Lower lobe of right lung (tissue), 2 donors: ENCODE measurements at places on chromosomes 1 and 21. TPM values are rescaled to one million over a fixed set of nuclear protein-coding genes. Genes with fewer than 3 reads are reported as not detected.
A peak's percentile ranks its signal among the peaks of the same experiment; 100 is the strongest.

FCRL5 gene
- total RNA-seq, result 1.2 TPM

RPTN gene
- not detected for total RNA-seq

GLRX2 gene
- 25.2 TPM for total RNA-seq

ACTA1 gene
- 0.32 TPM for total RNA-seq

CFAP107 gene
- total RNA-seq, result 2.9 TPM

GRCh38 chr1:31886866-31887265, 51.3 kb downstream of the PTP4A2 start:
- no peak overlapping the region for H3K27ac ChIP-seq
- no peak for DNase-seq
- H3K4me1 ChIP-seq, result peaks cover 14% of the 10 kb centered on the region
- H3K27me3 ChIP-seq, result no peaks in the 10 kb centered on the region
- no peak overlapping the region for H3K4me3 ChIP-seq
- no peaks in the 10 kb centered on the region for H3K36me3 ChIP-seq

DNA sequence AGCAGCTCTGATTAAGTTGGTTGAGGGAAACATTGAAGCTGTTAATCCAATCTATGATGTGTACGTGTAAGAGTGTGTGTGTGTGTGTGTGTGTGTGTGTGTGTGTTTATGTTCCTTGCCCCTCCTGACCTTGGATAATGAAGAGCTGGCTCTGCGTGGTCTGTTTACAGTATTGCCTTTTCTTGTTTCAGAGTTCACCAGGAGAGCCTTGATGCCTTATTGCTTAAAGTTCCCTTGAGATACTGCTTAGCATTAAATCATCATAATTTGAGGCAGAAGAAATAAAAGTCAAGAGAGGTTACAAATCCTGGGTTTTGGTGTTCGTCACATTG, 36.4 kb downstream of the CAPN8 start:
- H3K27ac ChIP-seq, result no peak overlapping the region
- H3K36me3 ChIP-seq, result no peaks in the 10 kb centered on the region
- no peaks in the 10 kb centered on the region for H3K27me3 ChIP-seq
- H3K4me1 ChIP-seq, result no peaks in the 10 kb centered on the region
- H3K4me3 ChIP-seq, result no peak overlapping the region

- DNase-seq, result peak; percentile 80
- no peak overlapping the region for H3K27ac ChIP-seq
- no peak overlapping the region for H3K4me3 ChIP-seq
- H3K27me3 ChIP-seq, result no peaks in the 10 kb centered on the region
Measured at GRCh38 chr1:160830321-160831153, 32.1 kb downstream of the CD244 start.

GRCh38 chr21:29297483-29298347, 1.0 kb upstream of the BACH1 start:
- H3K36me3 ChIP-seq, result no peaks in the 10 kb centered on the region
- no peak for DNase-seq
- peak overlapping the region; percentile 93 for H3K27ac ChIP-seq
- peaks cover 35% of the 10 kb centered on the region for H3K4me1 ChIP-seq
- H3K27me3 ChIP-seq, result no peaks in the 10 kb centered on the region

DNA sequence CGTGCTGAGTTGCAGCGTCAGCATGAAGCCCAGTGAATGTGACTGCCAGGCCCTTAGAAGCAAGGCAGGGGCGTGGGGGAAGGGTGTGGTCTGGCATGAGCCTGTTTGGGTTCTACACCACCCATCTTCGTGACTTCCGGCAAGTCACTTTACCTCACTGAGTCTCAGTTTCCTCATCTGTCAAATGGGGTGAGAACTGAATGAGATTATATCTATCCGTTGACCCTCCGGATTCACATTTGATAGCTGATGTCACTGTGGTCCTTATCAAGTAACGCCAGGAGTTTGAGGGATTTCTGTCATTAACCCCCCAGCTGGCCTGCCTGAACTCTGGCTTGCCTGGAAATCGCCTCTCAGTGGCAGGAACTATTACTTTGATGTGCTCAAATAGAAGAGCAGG, 15.6 kb downstream of the MRPL37 start:
- no peak for DNase-seq
- peaks cover 19% of the 10 kb centered on the region for H3K4me1 ChIP-seq
- no peak overlapping the region for H3K4me3 ChIP-seq

- no peaks in the 10 kb centered on the region for H3K27me3 ChIP-seq
- H3K36me3 ChIP-seq, result peaks cover 56% of the 10 kb centered on the region
- no peak overlapping the region for H3K27ac ChIP-seq
- H3K4me3 ChIP-seq, result no peak overlapping the region
Measured at GRCh38 chr1:44294588-44295007, 60.5 kb downstream of the ERI3 start.

DNA sequence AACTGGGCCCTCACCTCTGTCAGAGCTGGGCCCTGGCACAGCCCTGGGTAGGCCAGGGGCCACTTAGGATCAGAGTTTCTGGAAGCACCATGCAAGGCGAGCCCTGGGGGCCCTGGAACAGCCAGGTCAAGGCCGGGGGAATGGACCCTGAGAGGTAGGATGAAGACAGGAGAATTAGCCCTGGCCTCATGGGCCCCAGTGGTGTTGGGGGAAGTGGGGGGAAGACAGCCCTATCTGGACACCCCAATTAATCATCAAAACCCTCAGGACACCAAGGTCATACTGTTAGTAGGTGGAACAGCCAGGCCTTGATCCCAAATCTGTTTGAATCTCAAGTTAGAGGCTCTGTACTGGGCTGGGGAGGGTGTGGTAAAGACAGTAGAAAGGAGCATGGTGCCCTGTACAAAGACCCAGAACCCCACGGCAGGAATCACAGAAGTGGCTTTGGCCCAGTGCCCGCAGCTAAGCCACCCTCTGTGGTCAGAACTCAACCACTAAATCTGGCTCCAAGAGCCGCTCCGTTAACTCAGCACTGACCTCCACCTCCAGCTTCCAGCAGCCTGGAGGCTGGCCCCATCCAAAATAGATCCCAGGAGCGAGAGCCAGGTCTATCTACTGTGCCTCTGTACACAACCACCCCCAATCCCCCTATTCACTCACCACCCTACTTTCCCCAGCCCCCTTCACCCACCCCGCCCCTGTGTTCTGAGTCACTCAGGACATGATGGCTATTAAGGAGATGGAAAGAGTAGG, 14.0 kb upstream of the TRIM63 start:
- H3K4me1 ChIP-seq, result no peaks in the 10 kb centered on the region
- no peaks in the 10 kb centered on the region for H3K36me3 ChIP-seq
- H3K27me3 ChIP-seq, result no peaks in the 10 kb centered on the region
- H3K27ac ChIP-seq, result no peak overlapping the region

- H3K36me3 ChIP-seq, result no peaks in the 10 kb centered on the region
- DNase-seq, result no peak
- no peaks in the 10 kb centered on the region for H3K27me3 ChIP-seq
- H3K4me3 ChIP-seq, result peak overlapping the region; percentile 90
- H3K27ac ChIP-seq, result peak overlapping the region; percentile 98
Measured at GRCh38 chr21:44013380-44014088, 1.4 kb downstream of the TRAPPC10 start.

DNA sequence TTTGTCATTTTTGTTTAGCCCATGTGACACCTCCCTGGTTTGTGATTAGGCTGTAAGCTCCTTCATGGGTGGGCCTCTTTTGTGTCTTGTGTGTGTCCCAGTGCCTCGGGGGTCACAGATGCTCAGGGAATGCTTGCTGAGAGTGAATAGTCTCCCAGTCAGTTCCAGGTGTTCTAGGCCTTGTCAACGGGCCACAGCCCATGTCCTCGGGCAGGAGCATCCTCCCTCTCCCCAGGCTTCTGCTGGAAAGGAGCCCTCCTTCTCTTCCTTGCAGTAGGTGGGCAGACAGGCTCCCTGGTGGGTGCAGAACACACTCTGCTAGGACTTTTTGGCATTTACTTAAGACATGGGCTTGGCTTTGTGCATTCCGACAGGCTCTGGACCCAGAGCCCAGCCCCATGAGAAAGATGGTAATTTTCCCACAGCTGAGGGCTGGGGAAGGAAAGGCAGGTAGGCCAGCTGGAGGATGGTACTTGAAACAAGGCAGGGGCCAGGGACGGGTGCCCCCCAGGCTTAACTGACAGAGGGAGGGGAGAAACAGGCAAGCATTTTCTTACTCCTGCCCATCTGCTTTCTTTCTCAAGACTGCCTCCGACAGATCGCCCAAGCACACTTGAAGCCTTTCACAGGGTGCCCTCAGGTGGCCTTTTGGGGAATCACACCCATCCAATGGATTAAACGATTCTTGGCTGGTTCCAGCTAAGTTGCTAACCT, 7.1 kb upstream of the CPLANE2 start:
- DNase-seq, result peak; percentile 73
- H3K27me3 ChIP-seq, result no peaks in the 10 kb centered on the region
- H3K4me1 ChIP-seq, result peaks cover 28% of the 10 kb centered on the region
- H3K36me3 ChIP-seq, result peaks cover 22% of the 10 kb centered on the region
- no peak overlapping the region for H3K4me3 ChIP-seq

- no peak for DNase-seq
- no peak overlapping the region for H3K4me3 ChIP-seq
- no peaks in the 10 kb centered on the region for H3K4me1 ChIP-seq
- no peak overlapping the region for H3K27ac ChIP-seq
Measured at GRCh38 chr21:44834951-44835646, 17.2 kb upstream of the SUMO3 start.

GRCh38 chr1:229146647-229147046, 124.3 kb upstream of the RAB4A start:
- H3K27ac ChIP-seq, result no peak overlapping the region
- H3K36me3 ChIP-seq, result no peaks in the 10 kb centered on the region
- no peak for DNase-seq
- no peak overlapping the region for H3K4me3 ChIP-seq

DNA sequence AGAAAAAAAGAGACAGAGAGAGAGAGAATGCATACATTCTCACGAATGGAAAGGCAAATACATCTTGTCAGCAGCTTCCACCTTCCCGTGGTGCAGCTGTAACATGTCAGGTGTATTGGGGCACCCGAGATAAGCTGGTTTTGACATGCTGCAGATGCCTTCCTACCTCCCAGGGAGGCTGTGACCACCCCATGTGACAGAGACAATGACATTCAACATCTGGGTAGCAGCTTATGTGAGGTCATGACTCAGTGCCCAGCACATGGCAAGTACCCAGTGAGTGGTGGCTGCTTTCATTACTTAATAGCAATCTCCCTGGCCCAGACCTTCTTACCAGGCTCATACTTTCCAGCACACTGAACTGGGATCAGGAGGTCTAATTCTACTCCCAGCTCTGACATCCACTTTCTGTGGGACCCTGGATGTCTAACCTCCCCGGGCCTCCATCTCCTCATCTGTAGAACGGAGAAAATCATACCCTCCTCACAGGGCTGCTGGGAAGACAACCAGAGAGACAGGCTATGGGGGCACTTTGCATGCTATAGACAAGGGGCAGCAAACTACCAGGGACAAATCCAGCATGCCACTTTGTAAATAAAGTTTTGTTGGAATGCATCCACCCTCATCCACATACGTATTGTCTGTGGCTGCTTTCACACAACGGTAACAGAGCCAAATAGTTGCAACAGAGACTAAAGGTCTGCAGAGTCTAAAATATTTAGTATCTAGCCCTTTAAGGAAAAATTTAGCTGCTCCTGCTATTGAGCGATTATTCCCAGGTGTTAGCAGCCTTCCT, 38.5 kb upstream of the ZBTB40 start:
- H3K4me1 ChIP-seq, result peaks cover 16% of the 10 kb centered on the region
- H3K36me3 ChIP-seq, result no peaks in the 10 kb centered on the region
- peaks cover 2% of the 10 kb centered on the region for H3K27me3 ChIP-seq
- peak overlapping the region; percentile 18 for H3K27ac ChIP-seq
- H3K4me3 ChIP-seq, result no peak overlapping the region

DNA sequence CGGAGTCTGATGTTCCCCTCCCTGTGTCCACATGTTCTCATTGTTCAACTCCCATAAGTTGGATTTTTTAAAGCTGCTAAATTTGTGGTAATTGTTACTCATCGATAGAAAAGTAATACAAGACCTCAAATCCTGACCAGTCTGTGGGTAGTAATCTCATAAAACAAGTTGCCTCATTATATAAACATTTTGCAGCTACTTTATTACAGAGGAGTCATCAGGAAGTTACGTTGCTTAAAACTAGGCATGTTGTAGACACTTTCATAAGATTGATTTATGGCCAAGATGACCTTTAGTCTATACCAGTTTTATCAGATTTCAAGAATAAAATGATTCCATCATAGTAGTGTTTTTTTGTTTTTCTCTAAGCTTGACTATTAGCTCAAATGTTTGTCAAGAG, 208.8 kb downstream of the GIPC2 start:
- DNase-seq, result no peak
- no peaks in the 10 kb centered on the region for H3K4me1 ChIP-seq
- no peaks in the 10 kb centered on the region for H3K36me3 ChIP-seq
- no peaks in the 10 kb centered on the region for H3K27me3 ChIP-seq
- H3K27ac ChIP-seq, result no peak overlapping the region

DNA sequence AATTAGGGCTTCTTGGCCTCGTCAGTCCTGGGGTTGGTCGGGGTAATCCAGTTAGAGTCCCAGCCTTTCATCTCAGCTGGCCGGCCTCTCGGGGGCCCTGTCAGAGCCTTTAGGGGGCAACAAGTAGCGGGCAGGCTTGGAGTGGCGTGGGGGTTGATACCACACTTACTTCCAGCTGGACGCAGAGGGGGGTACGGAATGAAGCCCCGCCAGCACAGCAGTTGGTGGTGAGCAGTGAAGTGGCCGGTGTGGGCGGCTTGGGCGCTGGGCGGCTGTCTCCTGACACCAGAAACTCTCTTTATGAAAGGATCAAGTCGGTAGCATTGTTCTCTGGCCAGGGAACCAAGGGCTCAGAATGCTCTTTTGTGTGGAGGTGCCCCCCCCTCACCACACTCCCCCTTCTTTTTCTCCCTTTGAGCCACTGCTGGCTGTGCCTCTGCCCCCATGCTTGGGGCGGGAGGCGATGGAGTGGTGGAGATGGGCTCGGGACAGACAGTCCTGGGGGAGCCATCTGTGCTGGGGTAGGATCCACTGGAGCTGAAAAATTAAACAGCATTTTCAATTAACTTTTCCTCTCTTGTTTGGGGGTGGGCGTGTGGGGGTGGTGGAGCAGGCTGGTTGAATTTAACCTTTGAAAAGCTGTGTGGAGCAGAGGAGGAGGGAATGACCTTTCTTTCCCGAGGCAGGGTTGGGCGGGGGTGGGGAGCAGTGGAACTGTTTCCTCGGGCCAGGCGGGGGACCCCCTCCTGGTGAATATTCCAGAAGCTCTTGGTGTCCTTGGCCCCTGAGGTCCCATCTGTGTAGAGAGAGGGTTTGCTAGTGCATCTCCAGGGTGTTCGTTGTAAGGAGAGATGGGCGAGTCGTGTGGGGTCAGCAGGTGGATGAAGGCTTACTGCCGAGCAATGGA, 102.7 kb downstream of the RNF220 start:
- H3K27me3 ChIP-seq, result peaks cover 9% of the 10 kb centered on the region
- no peak for DNase-seq
- H3K4me3 ChIP-seq, result no peak overlapping the region
- H3K27ac ChIP-seq, result no peak overlapping the region
- no peaks in the 10 kb centered on the region for H3K4me1 ChIP-seq
